ENCODE measurements at places on chromosomes 12 and 14.

GRCh38 chr12:122788387-122788786 lies 14.0 kb downstream of the CCDC62 start:
- peak; percentile 20 for DNase-seq

DNA sequence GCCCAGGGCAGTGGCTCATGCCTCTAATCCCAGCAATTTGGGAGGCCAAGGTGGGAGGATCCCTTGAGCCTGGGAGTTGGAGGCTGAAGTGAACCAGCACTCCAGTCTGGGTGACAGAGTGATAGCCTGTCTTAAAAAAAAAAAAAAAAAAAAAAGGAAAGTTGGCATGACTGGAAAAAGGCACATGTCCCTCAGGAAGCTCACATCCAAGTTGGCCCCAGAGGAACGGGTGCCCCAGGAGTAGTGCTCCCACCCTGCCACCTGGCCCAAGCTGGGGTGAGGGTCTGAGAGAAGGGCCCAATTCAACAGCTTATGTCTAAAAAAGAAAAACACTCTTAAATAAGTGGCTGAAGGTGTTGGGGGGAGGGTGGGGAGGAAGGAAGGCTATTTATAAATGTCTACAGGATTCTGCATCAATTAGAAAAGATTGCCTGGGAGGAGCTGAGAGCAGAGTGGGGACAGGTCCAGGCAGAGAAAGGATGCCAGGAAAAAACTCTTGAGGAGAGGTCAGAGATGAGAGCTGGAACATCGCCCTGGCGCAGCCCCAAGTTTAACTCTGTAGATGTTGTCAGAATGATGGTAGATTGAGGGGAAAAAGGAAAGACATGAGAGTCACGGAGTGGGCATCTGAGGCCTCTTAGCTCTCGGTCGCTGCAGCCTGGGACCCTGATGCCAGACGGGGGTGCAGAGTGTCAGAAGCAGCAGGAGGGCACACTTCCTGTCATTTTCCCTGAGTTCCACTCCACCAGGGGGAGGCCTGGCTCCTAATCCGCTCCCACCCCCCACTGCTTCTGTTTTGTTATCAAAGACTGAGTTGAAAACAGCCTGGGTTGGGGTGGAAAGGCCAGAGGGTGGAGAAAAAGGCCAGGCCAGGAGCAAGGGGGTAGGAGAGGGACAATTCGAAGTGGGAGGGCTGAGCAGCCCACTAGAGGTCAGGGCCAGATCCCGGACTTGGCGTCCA lies 7.3 kb downstream of the SPRYD3 start:
- DNase-seq, result no peak

DNA sequence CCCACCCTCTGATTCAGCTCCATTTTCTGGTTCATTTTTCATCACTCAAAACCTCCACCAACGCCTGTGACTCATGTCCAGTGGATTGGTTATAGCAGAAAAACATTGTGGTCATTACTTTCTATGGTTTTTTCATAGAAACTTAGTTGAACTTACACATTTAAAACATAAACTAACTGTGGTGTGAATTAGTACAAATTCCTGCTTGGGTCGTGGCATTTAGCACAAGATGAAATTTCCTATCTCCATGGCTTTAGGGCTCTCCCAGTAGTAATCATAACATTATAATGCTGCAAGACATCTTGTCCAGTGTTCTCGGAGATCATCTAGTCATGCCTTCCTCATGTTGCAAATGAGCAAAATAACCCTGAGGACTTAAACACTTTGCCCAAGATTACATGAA lies 7.1 kb downstream of the RNASE7 start:
- no peak for DNase-seq

DNA sequence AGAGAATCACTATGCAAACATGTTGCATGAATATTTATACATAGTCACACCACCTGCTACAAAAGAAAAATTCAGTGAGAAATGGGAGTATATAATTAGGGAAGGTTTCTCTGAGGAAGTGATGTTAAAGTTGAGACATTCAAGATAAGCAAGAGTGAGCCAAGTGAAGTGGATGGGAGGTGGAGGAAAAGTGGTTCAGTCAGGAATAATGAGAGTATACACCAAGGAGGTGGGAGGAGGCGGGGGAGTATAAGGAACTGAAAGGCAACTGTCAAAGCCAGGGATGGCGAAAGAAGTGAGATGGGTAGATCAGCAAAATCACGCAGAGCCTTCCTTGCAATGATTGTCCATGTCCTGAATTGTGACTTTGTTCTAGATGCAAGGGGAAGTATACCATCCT lies 33.7 kb downstream of the PRKD1 start:
- DNase-seq, result no peak

DNA sequence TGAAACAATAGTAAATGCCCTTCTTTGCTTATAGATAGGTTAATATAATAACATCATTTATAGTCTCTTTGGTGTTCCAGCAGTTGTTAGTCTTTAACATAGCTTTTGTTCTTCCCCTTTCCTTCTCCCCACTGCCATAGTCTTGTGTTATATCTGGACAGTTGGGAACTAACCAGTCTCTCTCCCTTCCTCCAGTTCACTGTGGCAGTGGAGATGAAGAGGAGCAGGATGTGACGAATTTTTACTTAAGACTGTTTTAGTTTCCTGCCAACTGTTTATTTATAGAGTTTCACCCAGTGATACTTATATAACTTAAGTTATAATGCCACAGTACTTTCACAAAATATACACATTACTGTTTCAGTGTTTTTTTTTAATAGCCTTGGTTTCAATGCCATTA lies 277.4 kb downstream of the PDZRN4 start:
- DNase-seq, result no peak

- DNase-seq, result no peak
These were observed 576.5 kb downstream of the MED13L start for GRCh38 chr12:115700896-115701465.

DNA sequence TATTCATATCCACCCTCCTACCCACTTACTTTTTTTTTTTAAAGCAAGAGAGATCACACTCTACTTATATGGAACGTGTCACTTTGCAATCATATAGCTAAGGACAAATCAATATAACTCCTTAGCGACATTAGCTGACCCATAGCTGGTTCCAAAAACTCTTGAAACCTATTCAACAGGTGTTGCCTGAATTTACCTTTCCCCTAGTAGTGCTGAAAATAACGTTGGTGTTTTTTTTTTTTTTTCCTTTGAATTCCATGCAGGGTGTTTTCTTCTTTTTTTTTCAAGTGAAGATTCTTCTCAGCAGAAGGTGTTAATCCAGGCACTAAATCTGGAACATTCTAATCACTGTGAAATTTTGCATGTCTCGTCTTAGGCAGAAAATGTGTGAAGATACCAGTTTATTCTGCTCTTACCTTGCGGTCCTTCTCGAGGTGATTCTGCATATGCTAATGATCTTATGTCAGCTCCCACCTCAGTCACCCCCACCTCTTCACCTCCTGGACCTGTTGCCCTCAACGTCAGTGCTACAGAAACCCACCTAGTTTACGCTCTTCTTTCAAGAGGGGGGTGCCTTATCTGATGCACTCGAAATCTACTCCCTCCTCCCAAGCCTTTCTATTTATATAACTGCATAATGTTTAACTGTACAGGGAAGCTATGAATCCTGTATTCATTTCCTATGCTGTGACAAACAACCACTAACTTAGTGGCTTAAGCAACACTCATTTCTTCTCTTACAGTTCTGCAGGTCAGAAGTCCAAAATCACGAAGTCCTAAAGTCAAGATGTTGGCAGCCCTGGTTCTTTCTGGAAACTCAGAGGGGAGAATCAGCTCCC lies 7.1 kb upstream of the VPS37B start:
- no peak for DNase-seq

- DNase-seq, result no peak
These were observed 49.2 kb downstream of the AKAP6 start for GRCh38 chr14:32378284-32378683.
